ENCODE measurements at places on chromosomes 5 and 9.
A peak's percentile ranks its signal among the peaks of the same experiment; 100 is the strongest.

DNA sequence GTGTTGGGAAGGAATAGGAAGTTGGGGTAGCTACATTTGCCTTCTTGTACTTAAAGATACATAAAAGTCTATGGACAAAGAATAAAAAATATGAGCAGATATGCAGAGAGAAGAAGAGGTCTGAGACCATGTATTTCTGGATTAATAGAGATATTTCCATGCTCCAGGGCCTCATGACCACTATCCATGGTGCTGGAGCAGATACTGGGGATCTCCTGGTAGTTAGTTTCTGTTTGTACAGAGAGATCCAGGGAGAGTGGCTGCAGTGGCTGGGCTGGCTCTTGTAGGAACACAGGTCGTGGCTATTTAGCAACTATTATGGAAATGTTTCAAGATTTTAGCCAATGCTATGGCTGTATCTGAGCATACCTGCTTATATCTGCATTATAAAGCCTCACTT lies 184.2 kb upstream of the TMEM161B start:
- no peak for DNase-seq

GRCh38 chr5:18023275-18023674 lies 389.0 kb downstream of the TAF11L14 start:
- no peak for DNase-seq

- DNase-seq: peak; percentile 97
Observed at GRCh38 chr9:15155826-15156225, 151.2 kb downstream of the TTC39B start.

DNA sequence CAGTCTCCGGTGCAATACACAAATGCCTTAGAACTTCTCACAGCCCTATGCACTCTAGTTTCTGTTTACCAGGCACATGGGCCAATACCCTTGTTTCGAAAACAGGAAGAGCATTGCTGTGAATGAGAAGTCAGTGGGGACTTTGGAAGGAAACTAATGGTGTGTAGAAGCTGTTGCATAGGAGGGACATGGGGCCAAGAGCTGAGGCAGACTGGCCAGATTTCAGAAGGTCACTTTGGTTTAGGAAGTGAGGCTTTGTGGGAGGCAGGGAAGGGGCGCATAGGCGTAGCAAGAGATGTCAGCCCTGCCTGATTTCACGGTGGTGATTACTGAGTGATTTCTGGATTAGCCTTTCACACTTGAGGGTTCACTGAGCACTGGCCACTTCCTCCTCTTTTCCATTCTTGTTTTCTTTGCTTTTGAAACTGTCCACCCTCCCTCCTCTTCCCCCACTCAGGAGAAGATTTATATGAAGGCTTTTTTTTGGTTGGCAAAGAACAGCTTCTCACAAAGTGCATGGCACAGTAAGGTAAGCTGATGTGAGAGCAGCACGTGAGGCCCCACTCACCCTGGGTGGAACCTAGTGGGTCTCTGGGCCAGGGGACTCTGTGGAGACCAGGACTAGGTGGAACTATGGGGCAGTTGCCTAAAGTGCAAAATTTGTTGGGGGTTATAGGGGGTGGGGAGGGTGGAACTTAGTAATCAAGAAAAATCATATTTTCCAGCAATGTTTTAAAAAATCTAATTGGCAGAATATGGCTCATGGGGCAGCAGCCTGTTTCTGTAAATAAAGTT lies 6.1 kb upstream of the TMEM252 start:
- DNase-seq: no peak

DNA sequence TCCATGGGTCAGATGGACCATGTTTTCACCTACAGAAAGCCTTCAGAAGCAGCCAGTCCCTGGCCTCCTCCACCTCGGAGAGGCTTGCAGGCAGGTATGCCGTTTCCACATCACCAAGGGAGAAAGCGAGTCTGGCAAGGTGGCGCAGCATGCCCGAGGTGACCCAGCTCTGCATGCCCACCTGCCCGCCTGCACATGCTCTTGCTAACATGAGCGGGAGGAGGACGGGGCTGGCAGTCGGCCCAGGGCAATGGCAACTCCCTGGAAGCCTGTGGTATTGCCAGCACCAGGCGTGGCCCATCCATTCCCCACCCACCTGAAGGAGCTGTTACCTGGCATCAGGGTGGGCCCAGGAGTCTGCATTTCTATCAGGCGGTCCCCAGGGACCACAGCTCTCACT lies 3.3 kb upstream of the NINJ1 start:
- no peak for DNase-seq

DNA sequence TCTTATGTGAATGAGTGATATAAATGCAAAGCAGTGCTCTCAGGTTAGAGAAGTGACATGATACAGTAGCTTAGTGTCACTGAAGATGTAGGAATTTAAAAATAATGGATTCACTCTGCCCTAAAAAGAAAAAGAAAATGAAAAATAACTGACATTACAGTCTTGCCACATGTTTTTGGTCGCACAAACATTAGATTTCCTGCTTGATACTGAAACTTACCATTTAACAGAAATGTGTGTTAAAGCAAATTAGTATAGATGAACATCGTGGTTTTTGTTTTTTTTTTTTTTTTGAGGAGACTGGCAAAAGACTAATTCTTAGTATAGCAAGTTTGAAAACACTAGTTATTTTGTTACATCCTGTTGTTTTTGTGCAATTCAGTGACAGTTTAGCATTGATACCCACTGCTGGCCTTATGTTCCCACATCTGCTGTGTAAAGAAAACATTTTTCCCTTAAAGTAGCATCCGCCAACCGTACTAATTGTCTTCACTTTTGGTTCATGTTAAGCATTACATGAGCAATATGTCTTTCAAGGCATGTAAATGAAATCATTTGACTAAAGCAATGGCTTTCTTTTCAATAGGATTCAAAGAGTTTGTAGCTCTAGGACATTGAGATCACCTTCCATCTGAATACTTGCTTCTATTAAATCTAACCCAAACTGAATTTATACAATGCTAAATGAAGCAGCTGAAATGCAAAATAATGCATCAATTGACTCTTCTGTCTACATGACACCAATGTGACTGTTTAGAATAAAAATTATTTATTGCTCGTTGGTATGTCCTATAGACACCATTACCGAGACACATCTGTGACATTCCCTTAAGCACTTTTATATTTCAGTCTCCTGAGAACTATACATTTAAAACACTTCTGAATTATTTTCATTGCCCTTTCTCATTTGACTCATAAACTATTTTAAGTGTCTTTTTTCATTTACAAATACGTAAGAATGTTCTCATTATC lies 859.1 kb downstream of the MAT2B start:
- DNase-seq: no peak

DNA sequence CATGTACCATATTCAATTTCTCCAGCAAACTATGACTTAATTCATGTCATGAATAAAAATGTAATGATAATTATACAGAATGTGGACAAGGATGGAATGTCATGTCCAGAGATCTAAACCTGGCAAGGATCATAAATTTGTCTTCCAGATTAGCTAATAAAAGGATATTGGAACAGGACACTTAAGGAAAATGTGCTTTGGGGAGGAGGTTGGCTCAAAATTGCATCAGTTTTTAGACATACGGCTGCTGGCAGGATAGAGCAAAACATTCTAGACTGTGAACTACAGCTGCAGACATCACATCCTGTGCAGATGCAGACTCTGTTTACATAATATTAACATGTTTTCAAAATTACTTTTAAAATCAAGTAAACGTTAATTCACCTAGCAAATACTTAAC lies 248.4 kb downstream of the TLR4 start:
- no peak for DNase-seq

- DNase-seq: no peak
Observed at GRCh38 chr9:26210338-26210851, 532.2 kb upstream of the TUSC1 start.

DNA sequence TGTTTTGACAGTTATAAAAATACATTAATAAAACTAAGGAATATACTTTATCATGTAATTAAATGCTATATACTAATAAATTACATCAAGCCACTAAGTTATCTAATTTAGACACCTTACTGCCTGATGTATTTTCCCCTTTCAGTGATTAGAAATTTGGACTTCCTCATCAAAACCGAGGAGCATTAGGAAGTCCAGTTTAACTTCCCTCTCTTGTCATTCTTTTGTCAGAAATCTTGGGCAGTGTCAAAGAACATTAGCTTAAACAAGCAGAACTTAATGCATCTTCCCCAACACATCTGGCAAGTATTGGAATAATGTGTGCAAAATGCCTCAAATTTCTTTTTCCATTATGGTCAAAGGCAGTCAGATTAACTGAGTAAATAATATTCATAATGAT lies 81.6 kb downstream of the PLPP1 start:
- no peak for DNase-seq

- no peak for DNase-seq
Observed at GRCh38 chr5:74342182-74342581, 298.3 kb downstream of the ENC1 start.

DNA sequence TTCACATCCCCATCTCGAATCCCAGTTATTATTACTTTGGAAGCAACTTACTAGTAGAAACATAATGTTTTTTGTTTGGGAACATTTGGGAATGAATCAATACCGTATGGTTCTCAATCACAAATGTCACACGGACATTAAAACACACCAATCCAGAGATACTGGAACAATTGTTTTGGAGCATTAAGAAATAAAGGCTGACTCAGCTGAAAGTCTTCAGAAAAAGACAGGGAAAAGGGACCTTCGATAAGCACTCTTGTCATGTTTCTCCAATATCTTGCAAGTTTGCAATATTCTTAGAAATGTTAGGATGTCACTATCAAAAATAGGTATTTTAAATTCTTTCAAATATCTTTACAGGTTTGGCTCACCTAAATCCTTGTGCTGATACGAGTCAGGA lies 362.4 kb downstream of the CETN3 start:
- no peak for DNase-seq

DNA sequence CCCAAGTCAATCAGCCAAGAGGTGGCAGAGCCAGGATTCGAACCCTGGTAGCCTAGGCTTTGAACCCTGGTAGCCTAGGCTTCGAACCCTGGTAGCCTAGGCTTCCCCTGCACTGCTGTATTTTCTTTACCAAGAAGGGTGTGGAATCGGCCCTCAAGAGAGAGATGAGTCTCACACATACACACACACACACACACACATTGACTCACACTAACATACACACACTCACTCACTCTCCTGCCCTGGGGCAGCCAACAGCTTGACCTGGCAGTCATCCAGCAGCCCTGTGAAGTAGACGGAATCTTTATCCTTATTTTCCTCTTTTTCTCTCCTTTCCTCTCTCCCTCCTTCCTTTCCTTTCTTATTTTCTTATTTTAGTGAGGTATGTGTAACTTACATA lies 55.4 kb upstream of the RPL26L1 start:
- DNase-seq: peak; percentile 84

DNA sequence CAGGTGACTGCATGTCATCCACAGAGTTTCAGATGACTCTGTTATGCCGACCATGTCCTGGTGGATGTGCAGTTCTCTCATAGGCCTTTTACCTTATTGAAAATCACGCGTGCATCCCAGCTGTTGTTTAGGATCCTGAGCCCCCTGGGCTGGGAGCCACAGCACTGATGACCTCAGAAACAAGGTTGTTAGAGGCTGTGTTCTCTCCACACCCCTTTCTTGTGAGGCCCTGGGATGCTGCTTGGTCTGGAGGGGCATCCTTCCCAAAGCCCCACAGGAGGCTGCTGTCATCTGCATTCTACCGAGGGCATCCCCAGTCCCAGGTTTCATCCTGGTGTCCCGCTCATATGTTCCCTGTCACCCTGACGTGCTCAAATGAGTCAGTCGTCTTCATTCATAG lies 76.5 kb upstream of the IRX4 start:
- DNase-seq: no peak

DNA sequence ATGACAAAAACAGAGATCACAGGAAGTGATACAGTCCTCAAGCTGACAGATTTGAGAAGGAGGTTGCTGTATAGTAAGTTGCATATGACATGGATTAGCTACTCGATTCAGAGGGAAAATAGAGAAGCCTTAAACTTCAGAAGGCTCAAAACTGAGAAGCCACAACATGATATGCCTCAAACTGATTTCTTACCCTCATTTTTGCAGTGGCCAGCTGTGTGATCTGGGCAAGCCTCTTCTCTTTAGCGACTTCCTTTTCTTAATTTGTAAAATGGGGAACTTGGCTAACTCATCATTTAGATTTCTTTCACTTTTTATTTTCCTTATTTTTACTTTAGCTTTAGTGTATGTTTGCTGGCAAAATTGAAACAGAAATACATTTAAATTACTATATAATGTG lies 421.1 kb downstream of the KIF4B start:
- DNase-seq: no peak

- no peak for DNase-seq
Observed at GRCh38 chr9:105993116-105993854, 298.9 kb downstream of the TMEM38B start.

DNA sequence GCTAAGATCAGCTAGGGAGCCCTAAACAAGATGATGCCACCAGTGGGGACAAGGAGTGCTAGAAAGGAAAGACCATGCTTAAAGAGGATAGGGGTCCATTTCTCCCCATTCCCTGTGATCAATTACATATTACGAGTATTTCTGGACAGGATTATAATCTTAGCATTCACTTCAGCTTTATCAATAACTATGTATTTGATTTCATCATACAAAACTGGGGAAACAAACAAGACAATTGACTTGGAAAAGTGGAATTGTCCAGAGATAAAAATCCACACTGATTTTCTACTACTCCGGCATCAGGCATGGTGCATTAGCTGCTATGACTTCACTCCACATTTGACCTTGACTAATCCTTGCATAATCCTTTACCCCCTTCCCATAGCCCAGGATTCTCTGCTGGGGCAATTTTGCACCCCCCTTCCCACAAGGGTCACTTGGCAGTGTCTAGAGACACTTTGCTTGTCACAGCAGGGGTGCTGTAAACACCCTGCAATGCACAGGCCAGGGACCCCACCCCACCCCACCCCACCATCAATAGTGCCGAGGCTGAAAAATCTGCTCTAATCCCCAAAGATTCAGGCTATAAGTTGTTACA lies 29.9 kb upstream of the UBE2QL1 start:
- DNase-seq: no peak

DNA sequence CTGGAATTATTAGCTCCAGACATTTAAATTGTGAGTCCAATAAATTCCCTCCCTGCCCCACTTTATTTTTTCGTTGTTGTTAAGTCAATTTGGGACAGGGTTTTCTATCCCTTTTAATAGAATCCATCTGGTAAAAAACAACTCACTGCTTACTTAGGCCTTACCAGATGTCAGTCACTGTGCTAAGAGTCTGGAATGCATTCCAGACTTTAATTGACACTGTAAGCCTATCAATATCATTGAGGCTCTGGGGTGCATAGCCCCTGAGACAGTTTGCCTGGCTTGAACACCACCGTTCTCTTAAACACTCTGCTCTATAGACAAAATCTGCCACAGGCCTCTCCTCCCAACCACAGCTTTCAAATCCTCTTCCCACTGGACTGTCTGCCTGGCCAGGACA lies 175.9 kb downstream of the NSG2 start:
- DNase-seq: no peak

- DNase-seq: no peak
Observed at GRCh38 chr5:115869256-115869795, 27.6 kb downstream of the AP3S1 start.

- DNase-seq: no peak
Observed at GRCh38 chr5:100965291-100965690, 62.2 kb upstream of the ST8SIA4 start.

DNA sequence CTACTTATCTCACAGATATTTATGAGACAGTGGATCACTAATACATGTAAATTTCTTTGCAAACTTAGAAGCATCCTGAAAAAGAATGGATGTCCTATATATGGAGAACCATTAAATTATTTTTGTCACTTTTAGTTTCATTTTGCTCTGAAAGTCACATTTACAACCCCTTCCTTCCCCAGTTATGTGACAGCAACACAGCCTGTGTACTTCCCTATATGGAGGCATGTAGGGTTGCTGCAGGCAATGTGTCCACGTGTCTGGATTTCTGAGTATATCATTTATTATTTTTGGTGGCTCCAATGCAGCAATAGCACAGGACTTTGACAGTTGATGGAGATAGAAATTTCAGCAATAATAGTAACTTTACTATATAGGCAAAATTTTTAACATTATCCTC lies 156.4 kb downstream of the ST8SIA4 start:
- DNase-seq: no peak
